ENCODE measurements at places on chromosomes 7 and 10. TPM values are rescaled to one million over a fixed set of nuclear protein-coding genes. Genes with fewer than 3 reads are reported as not detected.

The MBLAC1 gene
- 4.3 TPM for total RNA-seq

DNA sequence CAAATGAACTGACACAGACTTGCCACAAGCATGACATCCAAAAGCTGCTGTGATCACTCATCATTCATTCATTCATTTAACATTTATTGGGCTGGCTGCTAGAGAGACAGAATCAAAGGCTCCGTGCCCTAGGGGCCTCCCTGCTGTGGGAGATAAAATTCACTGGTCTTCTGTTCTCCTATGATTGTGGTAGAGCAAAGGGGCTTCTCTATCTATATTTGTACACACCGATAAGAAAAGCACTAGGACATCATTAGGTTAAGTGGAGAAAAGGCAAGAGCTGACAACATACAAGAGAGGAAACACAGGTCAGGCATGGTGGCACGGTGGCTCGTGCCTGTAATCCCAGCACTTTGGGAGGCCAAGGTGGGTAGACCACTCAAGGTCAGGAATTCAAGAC lies 847.0 kb downstream of the TYW1 start:
- H3K27me3 ChIP-seq, result no peaks in the 10 kb centered on the region
- DNase-seq, result no peak
- no peak overlapping the region for H3K27ac ChIP-seq
- no peaks in the 10 kb centered on the region for H3K4me1 ChIP-seq

DNA sequence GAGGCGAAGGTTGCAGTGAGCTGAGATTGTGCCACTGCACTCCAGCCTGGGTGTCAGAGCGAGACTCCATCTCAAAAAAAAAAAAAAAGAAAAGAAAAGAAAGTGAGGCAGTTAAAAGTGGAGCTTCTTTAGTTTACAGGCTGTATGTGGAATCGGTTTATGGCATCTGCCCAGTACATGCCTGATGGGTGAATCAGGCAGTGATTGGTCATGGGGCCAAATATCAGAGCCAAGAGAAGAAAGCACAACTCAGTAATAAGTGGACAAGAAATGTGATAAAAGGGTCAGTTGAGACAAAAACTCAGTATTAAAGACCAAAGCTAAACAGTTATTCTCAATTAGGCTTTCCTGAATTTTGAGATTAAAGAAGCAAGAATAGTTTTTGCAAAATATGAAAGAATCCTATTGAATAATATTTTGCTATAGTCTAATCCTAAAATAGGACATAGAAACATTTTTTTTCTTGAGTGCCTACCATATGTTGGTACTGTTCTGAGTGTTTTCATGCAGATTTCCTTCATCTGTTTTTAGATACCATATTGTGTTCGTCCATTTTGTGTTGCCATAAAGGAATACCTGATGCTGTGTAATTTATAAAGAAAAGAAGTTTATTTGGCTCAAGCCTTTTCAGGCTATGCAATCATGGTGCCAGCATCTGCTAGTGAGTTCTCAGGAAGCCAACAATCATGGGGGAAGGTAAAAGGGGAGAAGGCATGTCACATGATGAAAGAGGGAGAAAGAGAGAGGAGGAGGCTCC lies 14.4 kb downstream of the CDC14C start:
- H3K4me3 ChIP-seq, result no peak overlapping the region
- no peaks in the 10 kb centered on the region for H3K36me3 ChIP-seq
- no peaks in the 10 kb centered on the region for H3K27me3 ChIP-seq
- H3K4me1 ChIP-seq, result no peaks in the 10 kb centered on the region

- H3K4me3 ChIP-seq, result no peak overlapping the region
- no peaks in the 10 kb centered on the region for H3K27me3 ChIP-seq
- no peak overlapping the region for H3K27ac ChIP-seq
These were observed 10.2 kb upstream of the COBL start for GRCh38 chr7:51326656-51327286.

- no peaks in the 10 kb centered on the region for H3K36me3 ChIP-seq
- H3K27me3 ChIP-seq, result peaks cover 7% of the 10 kb centered on the region
- DNase-seq, result no peak
- no peak overlapping the region for H3K27ac ChIP-seq
- H3K4me3 ChIP-seq, result no peak overlapping the region
- peaks cover 17% of the 10 kb centered on the region for H3K4me1 ChIP-seq
These were observed 126.2 kb downstream of the PRPF18 start for GRCh38 chr10:13712837-13713581.

- H3K27me3 ChIP-seq, result no peaks in the 10 kb centered on the region
- H3K4me1 ChIP-seq, result peaks cover 20% of the 10 kb centered on the region
- H3K4me3 ChIP-seq, result no peak overlapping the region
- H3K27ac ChIP-seq, result peak overlapping the region; percentile 66
- no peak for DNase-seq
- peaks cover 20% of the 10 kb centered on the region for H3K36me3 ChIP-seq
These were observed 18.6 kb downstream of the ADAP1 start for GRCh38 chr7:935874-936385.
